ENCODE measurements at places on chromosomes 11 and 22.

GRCh38 chr22:39136317-39136716 is 16.2 kb downstream of the CBX7 start:
- DNase-seq, result no peak

GRCh38 chr11:96204366-96204659 is 138.7 kb downstream of the MAML2 start:
- no peak for DNase-seq

- no peak for DNase-seq
Measured at GRCh38 chr11:31873124-31873523, 62.0 kb upstream of the PAX6 start.

- no peak for DNase-seq
Measured at GRCh38 chr11:64074239-64074638, 38.5 kb downstream of the FLRT1 start.

DNA sequence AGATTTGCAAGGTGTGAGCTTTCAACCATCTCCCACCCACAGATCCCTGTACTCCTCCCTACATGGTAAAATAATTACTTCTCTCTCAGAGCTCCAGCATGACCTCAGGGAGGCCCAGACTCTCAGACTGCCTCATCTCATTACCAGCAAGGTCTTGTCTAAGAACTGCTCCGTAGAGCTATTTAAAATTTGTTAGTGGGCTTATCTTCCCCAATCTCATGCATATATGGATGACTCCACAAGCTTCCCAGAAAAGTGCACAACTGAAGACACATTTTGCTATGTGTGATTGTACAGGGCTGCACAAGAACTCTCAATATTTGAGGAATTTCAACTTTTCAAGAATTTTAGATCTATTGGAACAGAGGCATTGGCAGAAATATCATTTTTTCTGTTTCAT is 230.3 kb downstream of the CSNK2A3 start:
- DNase-seq, result no peak

DNA sequence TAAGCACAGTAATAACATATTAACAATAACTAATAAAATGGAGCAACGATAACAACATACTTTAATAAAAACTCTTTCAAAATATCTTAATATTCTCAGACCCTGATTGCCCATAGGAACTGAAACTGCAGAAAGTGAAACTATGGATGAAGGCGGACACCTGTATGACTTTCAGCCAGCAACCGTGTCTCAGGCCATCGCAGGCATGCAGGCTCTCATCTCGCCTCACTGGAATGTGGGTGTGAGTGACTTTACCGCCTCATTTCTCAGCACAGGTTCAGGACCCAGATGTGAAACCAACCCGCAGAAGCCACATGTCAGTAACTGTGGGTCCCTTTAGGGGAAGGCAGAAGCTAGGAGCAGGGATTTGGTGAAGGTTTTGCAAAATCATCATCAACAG is 539.1 kb downstream of the FAM181B start:
- no peak for DNase-seq

DNA sequence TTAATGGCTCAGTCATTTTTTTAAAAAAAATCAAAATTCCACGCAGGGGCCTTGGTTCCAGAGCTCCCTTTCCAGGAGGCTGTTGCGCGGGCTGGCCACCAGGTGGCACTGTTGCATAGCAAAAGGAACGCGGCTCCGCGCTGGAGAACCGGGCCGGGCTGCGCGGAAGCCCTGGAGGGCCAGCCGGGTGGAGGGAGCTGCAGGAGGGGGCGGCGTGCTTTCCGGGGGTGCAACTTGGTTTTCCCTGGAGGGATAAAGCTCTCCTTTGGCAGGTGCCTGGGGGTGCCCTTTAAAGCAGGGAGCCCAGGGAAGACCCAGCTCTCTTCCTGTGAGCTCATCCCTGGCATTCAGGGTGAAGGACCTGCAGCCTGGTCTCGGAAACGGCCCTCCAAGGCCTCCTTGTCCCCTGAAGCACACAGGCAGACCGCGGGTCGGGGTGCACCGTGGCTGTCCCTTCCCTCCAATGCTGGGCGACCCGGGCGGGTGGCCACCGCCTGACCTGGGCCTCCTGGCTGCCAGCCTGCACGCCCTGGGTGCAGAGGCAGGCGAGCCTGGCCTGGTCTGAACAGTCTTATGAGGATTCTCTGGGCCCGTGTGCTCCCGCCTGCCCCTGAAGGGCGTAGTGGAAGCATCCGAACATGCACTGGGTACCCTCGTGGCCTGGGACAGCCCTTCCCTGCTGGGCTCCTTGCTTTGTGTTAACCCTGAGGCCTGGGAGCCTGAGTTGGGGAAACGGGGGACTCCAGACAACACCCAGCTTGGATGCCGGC is 23.4 kb downstream of the KRTAP5-5 start:
- DNase-seq, result peak; percentile 35

DNA sequence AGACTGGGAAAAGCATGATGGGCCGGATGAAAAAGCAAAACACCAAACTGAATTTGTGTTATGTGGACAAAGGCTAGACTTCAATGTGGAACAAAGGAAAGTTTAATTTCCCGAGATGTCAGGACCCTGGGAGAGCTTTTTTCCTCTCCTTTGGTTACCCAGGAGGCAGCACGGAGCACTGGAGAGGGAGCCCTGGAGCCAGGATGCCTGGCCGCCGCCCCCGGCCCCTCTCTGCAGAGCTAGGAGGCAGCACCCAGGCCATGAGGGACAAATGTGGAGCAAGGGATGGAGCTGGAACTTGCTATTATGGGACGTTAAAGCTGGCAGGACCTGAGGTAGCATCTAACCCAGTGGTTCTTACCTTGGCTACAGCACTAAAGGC is 108.9 kb downstream of the MORC2 start:
- no peak for DNase-seq

- no peak for DNase-seq
Measured at GRCh38 chr11:45451766-45452440, 165.8 kb upstream of the SYT13 start.

- no peak for DNase-seq
Measured at GRCh38 chr11:102669664-102670063, 35.9 kb downstream of the MMP27 start.

GRCh38 chr11:95788921-95789505 is 569 bp downstream of the FAM76B start:
- peak; percentile 59 for DNase-seq

- DNase-seq, result no peak
Measured at GRCh38 chr11:71370020-71370747, 78.0 kb downstream of the DHCR7 start.

DNA sequence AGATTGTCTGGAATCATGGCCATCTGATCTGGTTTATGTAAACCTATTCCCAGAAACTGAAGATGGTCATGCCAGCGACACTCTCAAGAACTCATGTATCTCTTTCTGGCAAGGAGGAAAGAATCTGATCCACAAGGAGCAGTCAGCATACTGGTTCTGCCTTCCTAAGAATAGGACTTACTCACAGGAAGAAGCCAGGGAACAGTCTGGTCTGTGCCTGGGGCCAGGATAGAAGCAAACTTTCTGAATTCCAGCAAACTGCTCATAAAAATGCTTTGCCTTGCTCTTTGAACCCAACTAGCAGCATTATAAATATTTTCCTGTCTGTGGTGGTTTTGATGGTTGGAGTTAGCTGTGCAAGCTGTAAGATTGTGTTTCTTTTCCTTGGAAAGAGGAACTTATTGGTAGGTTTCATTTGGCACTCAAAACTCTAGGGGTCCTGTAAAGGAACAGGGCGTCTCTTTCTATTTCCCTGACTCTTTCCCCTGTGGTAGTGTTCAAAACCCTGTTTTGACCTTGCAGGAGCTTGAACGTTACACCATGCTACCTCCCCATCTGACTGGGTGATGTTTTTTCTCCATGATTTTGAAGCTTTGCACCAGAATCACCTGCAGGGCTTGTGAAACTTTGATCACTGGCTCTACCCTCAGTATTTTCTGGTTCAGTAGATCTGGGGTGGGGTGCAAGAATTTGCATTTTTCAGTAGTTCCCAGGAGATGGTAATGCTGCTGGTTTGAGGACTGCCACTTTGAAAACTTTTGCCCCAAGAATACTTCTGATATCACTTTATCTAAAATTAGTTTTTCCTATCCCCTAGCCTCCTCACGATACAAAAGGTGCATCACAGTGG is 627.8 kb upstream of the ANO5 start:
- no peak for DNase-seq

All from NCI-H1092 treated with DMSO at 0.1 percent for 48 hours (cell line).